A549 treated with CpdA at 1 μM for 4 hours (cell line): ENCODE measurements at places on chromosomes 2 and 18. TPM values are rescaled to one million over a fixed set of nuclear protein-coding genes. Genes with fewer than 3 reads are reported as not detected.

The NYAP2 gene
- total RNA-seq: 0.02 TPM in 1 of 5 replicates, not detected in the others

The DCDC2C gene
- total RNA-seq: 0.29 to 0.36 TPM in 2 of 5 replicates, not detected in the others

The SPHKAP gene
- not detected in 5 replicates for total RNA-seq

The RETREG2 gene
- 63.3 to 90.6 TPM (median 87.4 TPM) in 5 replicates for total RNA-seq

The ALLC gene
- 0.06 TPM in 1 of 5 replicates, not detected in the others for total RNA-seq

The LIMS3 gene
- not detected in 5 replicates for total RNA-seq

The TLX2 gene
- 0.12 to 0.54 TPM (median 0.29 TPM) in 5 replicates for total RNA-seq

The DSEL gene
- total RNA-seq: 0.28 to 0.44 TPM (median 0.37 TPM) in 5 replicates

The ZNF521 gene
- total RNA-seq: not detected in 5 replicates

The GCG gene
- not detected in 5 replicates for total RNA-seq

The DNAJC5G gene
- total RNA-seq: not detected in 5 replicates

The CD28 gene
- not detected in 5 replicates for total RNA-seq

The IL36B gene
- total RNA-seq: 0.11 to 0.13 TPM in 2 of 5 replicates, not detected in the others

The GPR35 gene
- total RNA-seq: 0.40 to 1.3 TPM (median 0.93 TPM) in 5 replicates

The TMEM247 gene
- total RNA-seq: not detected in 5 replicates

The LCT gene
- 0.03 to 0.05 TPM (median 0.03 TPM) in 3 of 5 replicates, not detected in the others for total RNA-seq

The PLB1 gene
- total RNA-seq: 1.0 to 2.1 TPM (median 1.6 TPM) in 5 replicates

The GFPT1 gene
- total RNA-seq: 23.5 to 32.4 TPM (median 26.5 TPM) in 5 replicates

The BMP10 gene
- not detected in 5 replicates for total RNA-seq

The TMEM178A gene
- 0.06 to 0.14 TPM in 2 of 5 replicates, not detected in the others for total RNA-seq

The HES6 gene
- 7.8 to 15.2 TPM (median 13.7 TPM) in 5 replicates for total RNA-seq

The TBR1 gene
- total RNA-seq: 0.03 TPM in 1 of 5 replicates, not detected in the others

The MFSD2B gene
- 0.14 to 0.84 TPM (median 0.37 TPM) in 5 replicates for total RNA-seq

The PLEKHH2 gene
- total RNA-seq: 0.65 to 1.5 TPM (median 0.75 TPM) in 5 replicates

The UGT1A7 gene
- total RNA-seq: 3.9 to 6.1 TPM (median 4.4 TPM) in 5 replicates

The ANKRD30B gene
- total RNA-seq: 0.01 TPM in 1 of 5 replicates, not detected in the others
